ENCODE measurements at places on chromosomes 11 and 22.
A peak's percentile ranks its signal among the peaks of the same experiment; 100 is the strongest.

DNA sequence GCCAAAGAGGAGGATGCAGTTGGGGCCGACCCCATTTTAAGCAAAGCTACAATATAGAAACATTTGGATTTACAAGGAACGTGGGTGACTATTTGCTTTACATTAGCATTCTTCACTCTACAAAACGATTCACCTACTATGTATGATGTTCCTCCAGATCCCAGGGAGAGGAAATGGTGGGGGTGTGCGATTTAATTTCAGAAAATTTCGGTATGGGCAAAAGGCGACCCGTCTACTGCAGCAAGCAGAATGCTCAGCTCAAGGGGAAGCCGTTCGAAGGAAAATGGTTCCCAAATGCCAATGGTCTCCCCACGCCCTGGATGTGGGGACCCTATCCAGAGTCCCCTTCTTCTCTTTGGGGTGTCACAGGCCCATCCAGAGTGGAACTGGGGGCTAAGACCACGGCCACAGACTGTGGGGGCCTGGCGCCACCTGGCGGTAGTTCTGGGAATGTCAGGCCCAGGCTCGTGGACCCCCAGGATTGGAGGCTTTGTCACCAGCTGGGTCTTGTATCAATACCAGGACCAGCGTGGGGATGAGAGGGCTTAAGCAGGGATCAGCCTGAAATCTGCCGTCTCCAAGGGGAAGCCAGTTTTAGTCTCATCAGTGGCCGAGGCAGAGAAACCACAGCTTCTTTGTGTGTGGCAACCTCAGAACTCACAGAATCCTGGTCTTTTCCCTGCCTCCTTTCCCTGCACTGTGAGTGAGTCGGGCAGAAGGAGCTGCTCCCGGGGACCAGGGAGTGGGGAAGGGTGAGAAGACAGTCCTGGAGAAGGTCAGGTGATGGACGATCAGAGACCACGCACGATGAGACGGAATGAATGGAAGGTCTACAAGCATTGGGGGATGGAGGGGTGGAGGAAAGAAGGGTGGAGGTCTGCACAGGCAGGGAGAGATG is 8.4 kb downstream of the LRRC10B start:
- peak; percentile 25 for DNase-seq

- no peak for DNase-seq
These were observed 700.6 kb downstream of the METTL15 start for GRCh38 chr11:28808771-28809170.

DNA sequence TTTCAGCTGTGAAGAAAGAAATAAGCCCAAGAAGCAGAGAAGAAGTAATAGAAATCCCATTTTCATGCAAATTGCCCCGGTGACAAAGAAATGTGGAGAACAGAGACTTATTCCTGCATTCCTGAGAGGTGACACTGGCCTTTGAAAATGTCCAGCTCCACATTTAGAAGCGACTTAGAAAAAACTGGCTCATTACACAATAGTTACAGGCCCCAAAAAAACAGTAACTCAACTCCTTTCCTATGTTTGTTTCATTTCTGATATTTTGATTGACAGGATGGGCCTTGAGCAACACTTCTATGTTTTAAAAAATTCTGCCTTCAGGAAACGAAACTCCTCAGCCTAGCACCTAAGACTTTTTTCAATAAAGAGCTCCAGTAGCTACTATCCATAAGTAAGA is 726.9 kb upstream of the TENM4 start:
- no peak for DNase-seq

DNA sequence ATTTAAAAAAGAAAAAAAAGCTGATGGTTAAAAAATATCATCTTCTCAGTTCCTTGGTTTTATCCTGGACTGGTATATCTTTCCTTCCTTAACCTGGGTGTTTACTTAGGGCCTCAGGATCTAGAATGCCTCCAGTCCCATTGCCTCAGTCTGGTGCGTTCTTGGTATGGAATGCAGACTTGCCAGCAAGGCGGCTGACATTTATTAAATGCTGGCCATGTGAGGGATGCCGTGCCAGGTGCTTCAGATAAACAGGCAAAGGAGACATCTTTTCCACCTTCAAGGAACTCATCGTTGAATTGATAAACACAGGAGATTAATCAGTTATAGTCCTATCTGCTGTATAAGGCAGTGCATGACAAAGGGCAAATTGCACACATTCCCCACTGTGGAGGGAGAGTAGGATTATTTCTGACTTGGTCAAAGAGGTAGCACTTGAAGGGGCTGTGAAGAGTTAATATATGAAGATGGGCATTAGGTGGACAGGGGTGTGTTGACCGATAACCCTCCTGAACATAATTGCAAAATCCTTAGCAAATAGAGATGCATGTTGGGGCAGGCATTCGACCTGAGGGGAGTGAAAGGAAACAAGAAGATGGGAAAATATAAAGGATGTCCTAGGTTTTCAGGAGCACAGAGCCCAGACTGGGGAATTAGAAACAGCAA is 54.4 kb downstream of the ALX4 start:
- DNase-seq, result no peak

- DNase-seq, result no peak
These were observed 22.3 kb downstream of the MMP27 start for GRCh38 chr11:102683277-102683676.

GRCh38 chr11:60905551-60906113 is 753 bp downstream of the PRPF19 start:
- DNase-seq, result no peak

- DNase-seq, result peak; percentile 50
These were observed 579 bp upstream of the RASD2 start for GRCh38 chr22:35539910-35540594.

- no peak for DNase-seq
These were observed 25.6 kb upstream of the BMAL1 start for GRCh38 chr11:13251966-13252365.

DNA sequence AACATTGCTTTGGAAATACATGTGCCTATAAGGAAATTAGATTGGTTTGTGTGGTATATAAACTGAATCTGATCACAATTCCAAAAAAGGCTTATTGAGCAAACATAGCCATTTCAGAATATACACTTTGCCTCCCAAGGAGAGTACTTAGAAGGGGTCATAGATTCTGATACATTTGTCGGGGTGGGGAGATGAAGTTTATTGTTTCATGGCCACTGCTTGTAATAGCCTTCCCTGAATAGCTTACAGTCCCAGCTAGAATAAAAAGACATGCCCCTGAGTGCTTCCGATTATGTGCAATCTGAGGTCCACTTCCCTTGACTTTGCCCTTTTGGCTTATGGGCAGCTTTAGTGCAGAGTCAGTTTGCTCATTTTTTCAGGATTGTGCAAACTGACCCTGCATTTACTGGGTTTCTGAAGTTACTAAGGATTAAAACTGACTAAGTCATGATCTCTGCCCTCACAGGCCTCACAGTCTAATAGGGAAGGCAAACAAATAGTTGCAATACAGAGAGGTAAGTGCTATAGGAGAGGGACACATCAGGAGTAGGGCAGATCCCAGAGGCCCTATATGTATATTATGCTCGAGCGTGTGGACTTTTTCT is 184.2 kb downstream of the BLID start:
- DNase-seq, result no peak

GRCh38 chr11:70935006-70935768 is 317.2 kb downstream of the SHANK2 start:
- DNase-seq, result no peak

GRCh38 chr11:121241343-121242211 is 51.0 kb upstream of the SC5D start:
- DNase-seq, result no peak

GRCh38 chr22:25334162-25334490 is 114.7 kb downstream of the CRYBB2 start:
- peak; percentile 21 for DNase-seq

DNA sequence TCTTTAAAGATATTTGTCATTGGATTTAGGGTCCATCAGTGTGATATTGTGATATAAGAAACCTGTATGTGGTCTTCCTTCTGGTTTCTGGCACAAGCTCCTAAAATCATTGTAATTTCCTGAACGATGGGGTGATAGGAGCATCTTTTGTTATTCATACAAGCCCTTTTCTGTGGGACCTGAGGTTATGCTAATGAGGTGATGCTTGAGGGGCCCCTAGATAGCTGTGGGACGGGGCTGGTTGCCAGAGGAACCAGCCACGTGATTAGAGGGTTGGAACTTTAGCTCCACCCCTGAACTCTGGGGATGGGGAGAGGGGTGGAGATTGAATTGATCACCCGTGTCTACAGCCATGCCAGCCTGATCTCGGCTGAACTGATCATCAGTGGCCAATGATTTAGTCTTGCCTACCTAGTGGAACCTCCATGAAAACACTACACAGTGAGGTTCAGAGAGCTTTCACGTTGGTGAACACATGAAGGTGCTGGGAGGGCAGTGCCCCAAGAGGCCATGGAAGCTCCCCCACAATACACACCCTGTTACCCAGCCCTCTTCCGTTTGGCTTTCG is 62.8 kb downstream of the BCR start:
- peak; percentile 60 for DNase-seq

GRCh38 chr22:36713436-36713835 is 9.9 kb upstream of the CACNG2 start:
- DNase-seq, result no peak

GRCh38 chr11:56663386-56663785 is at the start of gene OR5AR1:
TSS of gene OR5AR1 (plus strand) at chr11:56663686. CDS start at chr11:56663686, 0 bp downstream.
- DNase-seq, result no peak

DNA sequence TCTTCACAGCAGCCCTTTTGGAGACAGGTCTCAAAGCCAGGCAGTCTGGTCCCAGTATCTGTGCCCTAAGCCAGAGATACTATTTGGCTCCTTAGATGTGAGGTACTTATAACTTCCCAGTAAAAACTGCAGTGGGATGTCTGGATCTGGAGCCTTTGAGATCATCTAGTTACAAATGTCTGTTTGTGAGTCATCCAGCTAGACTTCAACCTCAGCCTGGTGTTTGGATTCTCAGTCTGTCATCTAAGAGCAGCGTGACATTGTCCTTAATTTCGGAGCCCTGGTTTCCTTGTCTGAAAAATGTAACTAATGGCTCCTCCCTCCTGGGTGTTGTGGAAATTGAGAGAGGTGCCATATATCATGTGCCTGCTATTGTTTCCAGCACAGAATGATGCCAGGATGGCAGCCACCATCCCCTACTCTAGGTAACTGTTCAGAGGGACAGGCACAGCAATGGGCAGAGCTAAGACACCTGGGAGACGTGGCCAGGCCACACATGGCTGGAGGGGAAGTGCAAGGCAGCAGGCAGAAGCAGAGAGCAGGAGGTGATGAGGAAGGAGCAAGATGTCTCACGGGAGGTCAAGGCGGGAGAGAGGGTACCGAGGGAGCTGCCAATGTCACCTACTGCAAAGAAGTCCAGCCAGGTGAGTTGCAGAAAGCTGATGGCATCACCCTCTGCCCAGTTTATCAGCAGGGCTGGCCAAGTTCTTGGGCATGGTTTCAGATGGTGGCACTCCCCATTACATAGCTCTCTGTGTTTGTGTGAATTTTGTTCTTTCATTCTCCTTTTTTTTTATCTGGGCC is 20.6 kb upstream of the ST3GAL4 start:
- DNase-seq, result no peak

DNA sequence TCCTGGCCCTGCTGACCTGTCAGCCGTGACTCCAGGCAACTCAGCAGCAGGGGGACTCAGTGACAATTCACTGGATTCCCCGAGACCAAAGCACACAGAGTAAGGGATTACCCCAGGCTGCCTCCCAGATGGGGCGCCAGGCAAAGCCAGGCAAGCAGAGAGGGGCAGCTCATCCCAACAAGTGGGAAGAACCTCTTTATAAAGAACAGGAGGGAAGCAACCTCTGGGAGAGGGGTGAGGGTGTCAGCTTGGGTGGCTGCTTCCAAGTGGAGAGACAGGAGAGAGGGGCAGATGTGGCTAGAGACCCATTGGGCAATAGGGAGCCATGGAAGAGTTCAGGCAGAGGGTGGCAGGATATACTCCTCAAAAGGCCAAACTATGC is 1.2 kb downstream of the SLC22A12 start:
- DNase-seq, result no peak

GRCh38 chr11:123525097-123525496 is 95.0 kb downstream of the GRAMD1B start:
- DNase-seq, result no peak

DNA sequence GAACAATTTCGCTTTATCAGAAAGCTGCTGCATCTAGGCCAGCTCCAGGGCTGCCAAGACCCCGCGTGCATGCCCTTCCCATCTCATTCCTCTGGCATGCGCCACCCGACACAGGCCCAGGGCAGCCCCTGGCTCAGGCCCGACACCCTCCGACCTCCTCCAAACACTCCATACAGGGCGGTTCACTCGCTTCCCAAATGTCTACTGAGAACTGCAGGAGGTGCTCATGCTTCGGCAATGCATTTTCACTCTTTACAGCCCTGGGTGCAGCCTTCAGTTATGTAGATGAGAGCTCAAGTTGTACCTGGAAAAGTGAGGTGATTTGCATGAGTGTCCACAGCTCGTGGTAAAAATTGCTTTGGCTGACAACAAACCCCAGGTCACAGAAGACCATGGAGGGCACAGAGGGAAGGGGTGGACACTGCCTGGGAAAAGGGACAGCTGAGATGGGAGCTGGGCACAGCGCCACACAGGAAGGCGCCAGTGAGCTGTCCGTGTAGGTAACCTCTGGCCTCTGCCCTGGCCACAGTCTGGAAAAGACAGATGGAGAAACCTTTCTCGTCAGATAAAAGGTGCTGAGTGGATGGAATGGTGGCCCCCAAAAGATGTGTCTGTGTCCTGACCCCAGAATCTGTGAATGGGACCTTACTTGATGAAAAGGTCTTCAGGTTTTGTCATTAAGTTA is 1351.9 kb downstream of the BRD1 start:
- DNase-seq, result no peak

- DNase-seq, result no peak
These were observed 5.5 kb upstream of the LINC01488 start for GRCh38 chr11:69475866-69476471.

DNA sequence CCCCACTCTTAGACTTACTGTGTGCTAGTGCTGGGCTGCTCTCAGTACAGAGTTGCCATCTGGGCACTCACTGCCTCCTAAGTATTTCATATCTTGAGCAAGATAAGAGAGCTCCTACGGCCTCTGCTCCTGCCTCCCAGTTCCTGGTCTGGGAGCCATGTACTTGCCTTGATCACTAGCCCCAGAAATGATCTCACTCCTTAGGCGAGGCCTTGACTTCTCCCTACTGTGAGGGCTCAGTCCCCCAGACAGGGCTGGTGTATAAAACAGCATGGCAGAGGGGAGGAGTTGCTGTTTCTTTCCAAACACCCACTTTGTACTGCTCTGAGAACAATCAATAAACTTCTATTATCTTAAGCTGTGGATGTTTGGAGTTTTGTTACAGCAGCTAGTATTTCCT is 47.4 kb upstream of the TP53I11 start:
- DNase-seq, result no peak

Data from stimulated activated CD4-positive, alpha-beta T cell treated with anti-CD3 and anti-CD28 coated beads, Interleukin-1b, Interleukin-23, amount 100 ng/mL, for 24 hours (primary cell).